ENCODE measurements at places on chromosomes 2 and 18.

GRCh38 chr2:159118859-159119500 lies 150.5 kb downstream of the TANC1 start:
- no peaks in the 10 kb centered on the region for H3K36me3 ChIP-seq
- no peaks in the 10 kb centered on the region for H3K27me3 ChIP-seq
- no peak overlapping the region for H3K27ac ChIP-seq
- peaks cover 8% of the 10 kb centered on the region for H3K4me1 ChIP-seq
- no peak for DNase-seq
- H3K4me3 ChIP-seq, result no peak overlapping the region

- no peak overlapping the region for H3K27ac ChIP-seq
- no peaks in the 10 kb centered on the region for H3K4me1 ChIP-seq
- peaks cover 5% of the 10 kb centered on the region for H3K27me3 ChIP-seq
- no peaks in the 10 kb centered on the region for H3K36me3 ChIP-seq
- DNase-seq, result no peak
- no peak overlapping the region for H3K4me3 ChIP-seq
These were observed 105.0 kb downstream of the CELF4 start for GRCh38 chr18:37460604-37461003.

DNA sequence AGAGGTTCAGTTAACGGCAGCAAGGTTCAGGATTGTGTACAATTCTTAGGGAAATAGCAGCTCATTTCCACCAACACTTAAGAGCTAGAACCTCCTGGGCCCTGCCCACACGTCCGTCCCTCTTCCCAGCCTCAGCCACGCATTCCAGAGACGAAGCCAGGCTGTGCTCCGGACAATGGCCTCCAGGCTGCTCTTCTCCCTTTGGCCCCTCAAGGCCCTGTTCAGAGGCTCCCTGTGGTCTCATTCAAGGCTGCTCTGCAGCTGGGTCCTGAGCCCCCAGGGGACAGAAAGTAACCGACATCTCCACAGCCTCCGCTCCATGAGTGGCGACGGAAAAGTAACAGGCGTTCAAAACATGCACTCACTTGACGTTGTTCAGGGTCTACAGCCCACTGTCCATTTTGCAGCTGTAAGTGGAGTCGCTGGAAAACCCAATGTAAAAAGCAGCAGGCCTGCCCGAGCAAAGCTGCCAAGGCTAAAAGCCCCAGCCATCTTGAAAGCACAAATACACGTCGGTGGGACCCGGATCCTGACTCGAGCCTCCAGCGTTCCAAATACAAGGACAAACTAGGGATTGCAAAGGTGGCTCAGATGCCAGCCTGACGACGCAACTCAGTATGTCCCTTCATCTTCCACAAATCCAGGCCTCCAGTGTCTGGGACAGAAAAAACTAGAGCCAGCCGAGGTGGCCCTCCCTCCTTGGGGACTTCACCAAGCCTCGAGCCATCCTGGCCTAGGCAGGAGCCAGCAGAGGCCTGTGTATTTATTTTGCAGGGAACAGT lies 76.9 kb downstream of the NDUFA10 start:
- no peak for DNase-seq
- no peak overlapping the region for H3K4me3 ChIP-seq
- H3K36me3 ChIP-seq, result no peaks in the 10 kb centered on the region

GRCh38 chr2:240139011-240139441 lies 1.4 kb downstream of the OTOS start:
- H3K36me3 ChIP-seq, result peaks cover 2% of the 10 kb centered on the region
- H3K4me3 ChIP-seq, result no peak overlapping the region
- H3K4me1 ChIP-seq, result peaks cover 21% of the 10 kb centered on the region
- DNase-seq, result no peak
- no peak overlapping the region for H3K27ac ChIP-seq

DNA sequence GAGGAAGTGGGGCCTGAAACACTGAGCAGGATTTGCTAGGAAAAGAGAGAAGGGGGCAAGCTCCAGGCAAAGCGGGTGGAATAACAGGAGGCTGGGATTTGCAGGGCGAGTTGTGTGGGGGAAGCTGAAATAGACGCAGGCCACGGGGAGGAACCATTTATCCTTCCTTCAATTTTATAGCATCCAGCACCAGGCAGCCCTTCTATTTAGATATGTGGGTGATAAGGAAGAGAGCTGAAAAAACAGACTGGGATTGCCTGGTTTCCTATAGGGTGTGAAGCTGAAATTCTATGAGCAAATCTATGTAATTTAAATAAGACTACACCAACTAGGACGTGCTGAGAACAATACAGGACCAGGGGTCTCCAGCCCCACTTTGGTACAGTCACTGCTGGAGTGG lies 132.0 kb upstream of the REV1 start:
- H3K27me3 ChIP-seq, result no peaks in the 10 kb centered on the region
- no peaks in the 10 kb centered on the region for H3K36me3 ChIP-seq
- H3K27ac ChIP-seq, result no peak overlapping the region
- DNase-seq, result no peak
- H3K4me3 ChIP-seq, result no peak overlapping the region

- peaks cover 57% of the 10 kb centered on the region for H3K27me3 ChIP-seq
- H3K27ac ChIP-seq, result no peak overlapping the region
- no peak overlapping the region for H3K4me3 ChIP-seq
- peaks cover 9% of the 10 kb centered on the region for H3K4me1 ChIP-seq
- no peaks in the 10 kb centered on the region for H3K36me3 ChIP-seq
These were observed 74.2 kb downstream of the CDK15 start for GRCh38 chr2:201880579-201880978.

DNA sequence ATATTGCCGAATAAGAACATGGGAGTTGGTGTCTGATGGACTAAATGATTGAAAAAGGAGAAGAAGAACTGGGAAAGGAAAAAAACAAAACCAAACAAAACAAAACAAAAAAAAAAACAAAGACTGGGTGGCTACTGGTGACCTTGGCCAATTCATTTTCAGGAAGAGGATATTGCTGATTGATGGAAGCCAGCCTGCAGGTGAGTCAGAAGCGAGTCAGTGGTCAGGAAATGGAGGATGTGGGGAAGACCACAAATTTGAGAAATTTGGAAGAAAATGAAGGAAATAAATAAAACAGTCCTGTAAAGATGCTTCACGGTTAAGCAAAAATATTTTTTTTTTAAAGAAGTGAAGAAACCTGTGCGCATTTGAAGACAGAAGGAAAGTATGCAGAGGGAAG lies 296.9 kb downstream of the ZNF521 start:
- H3K36me3 ChIP-seq, result no peaks in the 10 kb centered on the region
- DNase-seq, result no peak
- H3K4me3 ChIP-seq, result no peak overlapping the region

- no peak overlapping the region for H3K27ac ChIP-seq
- no peak overlapping the region for H3K4me3 ChIP-seq
- H3K27me3 ChIP-seq, result no peaks in the 10 kb centered on the region
- no peaks in the 10 kb centered on the region for H3K36me3 ChIP-seq
These were observed 214.8 kb upstream of the RAB6C start for GRCh38 chr2:129764376-129765325.

GRCh38 chr2:221060376-221060775 lies 511.7 kb downstream of the EPHA4 start:
- no peaks in the 10 kb centered on the region for H3K4me1 ChIP-seq
- H3K27me3 ChIP-seq, result peaks cover 16% of the 10 kb centered on the region
- H3K4me3 ChIP-seq, result no peak overlapping the region
- H3K27ac ChIP-seq, result no peak overlapping the region
- no peaks in the 10 kb centered on the region for H3K36me3 ChIP-seq

- no peak overlapping the region for H3K4me3 ChIP-seq
- H3K27ac ChIP-seq, result no peak overlapping the region
- peaks cover 10% of the 10 kb centered on the region for H3K4me1 ChIP-seq
- no peak for DNase-seq
- H3K36me3 ChIP-seq, result no peaks in the 10 kb centered on the region
- peaks cover 38% of the 10 kb centered on the region for H3K27me3 ChIP-seq
These were observed 240.9 kb downstream of the ICOS start for GRCh38 chr2:204177251-204177976.

- H3K4me3 ChIP-seq, result peak overlapping the region; percentile 71
- H3K27ac ChIP-seq, result peak overlapping the region; percentile 47
- H3K36me3 ChIP-seq, result no peaks in the 10 kb centered on the region
- no peak for DNase-seq
- H3K4me1 ChIP-seq, result peaks cover 26% of the 10 kb centered on the region
These were observed 181.9 kb downstream of the MREG start for GRCh38 chr2:215831296-215831913.

- H3K4me1 ChIP-seq, result no peaks in the 10 kb centered on the region
- H3K27ac ChIP-seq, result no peak overlapping the region
- no peaks in the 10 kb centered on the region for H3K36me3 ChIP-seq
These were observed 27.6 kb downstream of the TTR start for GRCh38 chr18:31619291-31619690.

DNA sequence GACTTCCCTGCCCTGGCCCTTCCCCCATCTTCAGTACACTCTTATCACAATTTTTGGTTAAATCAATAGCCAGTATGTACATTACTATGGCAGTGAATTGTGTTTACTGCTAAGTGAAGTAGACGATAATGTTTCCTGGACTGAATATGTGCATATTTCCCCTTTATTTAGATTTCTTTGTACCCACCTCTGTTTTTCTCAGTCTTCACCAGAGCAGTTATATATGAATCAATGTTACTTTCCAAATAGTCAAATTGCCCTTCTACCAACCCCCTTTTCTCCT lies 97.1 kb upstream of the HS6ST1 start:
- H3K4me3 ChIP-seq, result no peak overlapping the region
- DNase-seq, result no peak
- H3K4me1 ChIP-seq, result no peaks in the 10 kb centered on the region
- peaks cover 2% of the 10 kb centered on the region for H3K36me3 ChIP-seq

DNA sequence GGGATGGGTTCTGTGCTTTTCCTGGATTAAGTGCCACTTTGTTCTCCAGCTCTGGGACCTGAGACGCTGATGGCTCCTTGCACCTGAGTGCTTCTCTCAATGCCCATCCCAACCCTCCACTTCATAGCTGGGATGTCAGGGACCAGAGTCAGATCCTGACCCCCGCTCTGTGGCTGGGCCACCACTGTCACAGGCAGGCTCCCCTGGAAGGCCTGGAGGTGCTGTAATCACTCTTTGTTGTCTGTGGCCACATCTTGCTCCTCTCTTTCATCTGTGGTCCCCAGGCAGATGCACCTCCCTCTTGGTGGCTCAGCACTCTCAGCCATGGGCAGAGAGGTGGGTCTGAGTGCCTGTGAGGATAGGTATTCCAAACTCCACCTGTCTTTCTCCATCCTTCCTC lies 62.4 kb downstream of the CAPN13 start:
- peaks cover 5% of the 10 kb centered on the region for H3K27me3 ChIP-seq
- H3K4me1 ChIP-seq, result no peaks in the 10 kb centered on the region
- no peak for DNase-seq
- H3K4me3 ChIP-seq, result no peak overlapping the region
- no peaks in the 10 kb centered on the region for H3K36me3 ChIP-seq

DNA sequence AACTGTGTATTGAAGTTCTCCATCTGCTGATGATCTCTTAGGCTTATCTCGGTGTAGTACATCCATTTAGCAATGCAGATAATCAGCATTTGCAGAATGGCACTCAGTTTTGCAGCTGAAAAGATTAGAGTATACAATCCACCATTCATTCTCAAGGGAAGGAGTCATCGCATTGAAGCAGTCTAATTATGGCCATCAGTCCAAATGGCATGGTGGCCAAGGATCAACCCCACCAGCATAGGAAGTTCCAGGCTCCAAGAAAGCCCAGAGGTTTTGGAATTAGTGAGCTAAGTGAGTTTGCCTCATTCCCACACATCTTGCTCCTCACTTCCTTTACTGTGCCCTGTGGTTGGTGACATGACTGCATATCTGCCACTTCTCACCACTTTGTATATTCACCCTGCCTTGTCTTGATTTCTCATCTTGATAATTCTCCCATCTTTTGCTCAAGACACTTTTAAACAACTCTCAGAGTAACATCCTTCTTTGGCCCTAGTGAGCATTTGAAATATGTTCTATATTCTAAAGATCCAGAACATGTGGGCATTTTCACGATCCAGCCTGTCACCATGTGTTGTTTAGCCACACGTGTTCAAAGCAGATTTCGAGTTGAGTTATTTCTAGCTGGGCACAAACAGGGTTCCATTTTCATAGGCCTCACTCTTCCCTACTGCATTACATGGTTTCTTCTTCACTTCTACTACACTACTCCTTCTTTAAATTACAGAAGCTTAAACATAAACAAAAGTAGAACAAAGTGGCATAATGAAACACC lies 1119.8 kb downstream of the TSN start:
- H3K4me3 ChIP-seq, result no peak overlapping the region
- DNase-seq, result no peak
- no peak overlapping the region for H3K27ac ChIP-seq
- no peaks in the 10 kb centered on the region for H3K27me3 ChIP-seq
- no peaks in the 10 kb centered on the region for H3K36me3 ChIP-seq

- no peak for DNase-seq
- H3K4me3 ChIP-seq, result no peak overlapping the region
- peaks cover 5% of the 10 kb centered on the region for H3K4me1 ChIP-seq
- no peaks in the 10 kb centered on the region for H3K27me3 ChIP-seq
- H3K36me3 ChIP-seq, result no peaks in the 10 kb centered on the region
These were observed 90.0 kb downstream of the COMMD1 start for GRCh38 chr2:61995515-61995914.

DNA sequence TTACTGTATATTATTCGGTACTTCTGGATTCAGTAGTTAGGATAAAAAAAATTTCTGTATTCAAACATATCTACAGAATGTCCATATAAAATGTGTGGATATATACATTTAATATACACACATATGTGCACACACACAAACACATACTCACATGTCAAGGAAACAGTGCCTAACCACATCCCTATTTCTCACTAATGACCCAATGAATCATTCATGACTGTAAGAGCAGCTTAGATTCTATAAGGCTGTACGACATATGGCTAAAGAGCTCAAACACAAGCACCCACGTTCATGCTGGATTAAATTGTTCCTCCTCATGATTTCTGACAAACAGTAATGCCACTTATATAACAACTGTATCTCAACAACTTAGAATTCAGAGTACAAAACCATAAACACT lies 457.3 kb downstream of the ADCYAP1 start:
- no peaks in the 10 kb centered on the region for H3K4me1 ChIP-seq
- H3K4me3 ChIP-seq, result no peak overlapping the region
- no peaks in the 10 kb centered on the region for H3K36me3 ChIP-seq
- no peak overlapping the region for H3K27ac ChIP-seq
- DNase-seq, result no peak
- H3K27me3 ChIP-seq, result no peaks in the 10 kb centered on the region

DNA sequence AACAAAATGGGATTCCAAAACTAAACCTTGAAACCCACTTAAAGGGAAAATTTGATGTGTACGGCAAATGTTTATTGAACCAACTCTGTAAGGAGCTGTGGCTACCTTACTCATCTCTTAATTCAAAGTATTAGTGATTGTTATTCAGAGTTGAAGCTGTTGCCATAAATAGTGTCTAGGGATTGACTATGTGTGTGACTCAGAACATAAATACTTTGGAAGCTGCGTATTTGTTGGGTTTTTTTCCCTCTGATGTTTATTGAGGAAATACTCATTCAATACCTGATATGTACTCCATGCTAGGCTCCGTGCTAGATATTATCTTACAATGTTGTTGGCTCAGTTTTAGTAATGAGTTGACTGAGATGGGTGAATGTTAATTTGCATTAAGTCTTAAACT lies 90.4 kb downstream of the PTRHD1 start:
- H3K36me3 ChIP-seq, result peaks cover 5% of the 10 kb centered on the region
- H3K27ac ChIP-seq, result peak overlapping the region; percentile 47
- H3K4me3 ChIP-seq, result peak overlapping the region; percentile 46
- H3K27me3 ChIP-seq, result no peaks in the 10 kb centered on the region
- H3K4me1 ChIP-seq, result no peaks in the 10 kb centered on the region
